Stomach (tissue), 19 donors: ENCODE measurements at places on chromosomes 11 and 22.

DNA sequence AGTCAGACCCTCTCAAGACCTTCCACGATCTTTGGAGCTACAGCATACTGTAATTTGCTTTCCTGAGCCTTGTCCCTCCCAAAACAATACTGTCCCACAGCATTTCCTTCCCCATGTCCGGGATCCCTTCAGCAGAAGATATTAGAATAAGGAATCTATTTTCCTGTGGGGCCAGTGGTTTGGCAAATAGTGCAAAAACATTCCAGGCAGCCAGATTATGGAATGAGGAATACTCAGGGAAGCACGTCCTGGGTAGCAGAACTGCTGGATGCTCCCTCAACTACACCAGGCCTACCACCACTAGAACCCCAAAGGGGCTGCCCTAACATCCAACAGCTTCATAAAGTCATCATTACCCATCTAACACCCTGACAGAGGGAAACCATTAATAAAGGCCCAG is 61.5 kb downstream of the AAMDC start:
- DNase-seq = no peak

- no peak for DNase-seq
Measured at GRCh38 chr11:23954730-23955129, 542.1 kb upstream of the LUZP2 start.

GRCh38 chr22:44288913-44289312 is 23.8 kb downstream of the SHISAL1 start:
- no peak for DNase-seq

DNA sequence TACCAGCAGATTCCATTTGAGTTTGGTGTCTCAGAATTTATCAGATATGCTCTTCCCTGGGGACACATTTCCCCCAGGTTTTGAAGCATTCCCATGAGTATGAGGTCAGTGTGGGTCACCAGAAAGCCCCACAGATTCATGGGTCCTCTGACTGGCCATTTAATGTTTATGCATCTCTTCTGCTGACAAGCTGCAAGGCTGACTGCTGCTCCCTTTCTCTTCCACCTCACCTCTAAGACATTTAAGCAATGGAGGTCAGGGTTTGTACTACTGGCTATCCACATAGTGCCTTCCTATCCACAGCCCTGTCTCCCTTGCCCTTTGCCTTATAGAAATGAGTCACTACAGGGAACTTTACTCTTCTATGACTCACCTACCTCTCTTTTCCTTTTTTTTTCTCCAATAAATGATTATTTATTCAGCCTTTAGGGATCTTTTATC is 106.0 kb upstream of the TIMP3 start:
- no peak for DNase-seq

- no peak for DNase-seq
Measured at GRCh38 chr11:27394781-27395228, 31.8 kb upstream of the CCDC34 start.

GRCh38 chr11:114892381-114893197 is 214.3 kb downstream of the NXPE2 start:
- no peak for DNase-seq

DNA sequence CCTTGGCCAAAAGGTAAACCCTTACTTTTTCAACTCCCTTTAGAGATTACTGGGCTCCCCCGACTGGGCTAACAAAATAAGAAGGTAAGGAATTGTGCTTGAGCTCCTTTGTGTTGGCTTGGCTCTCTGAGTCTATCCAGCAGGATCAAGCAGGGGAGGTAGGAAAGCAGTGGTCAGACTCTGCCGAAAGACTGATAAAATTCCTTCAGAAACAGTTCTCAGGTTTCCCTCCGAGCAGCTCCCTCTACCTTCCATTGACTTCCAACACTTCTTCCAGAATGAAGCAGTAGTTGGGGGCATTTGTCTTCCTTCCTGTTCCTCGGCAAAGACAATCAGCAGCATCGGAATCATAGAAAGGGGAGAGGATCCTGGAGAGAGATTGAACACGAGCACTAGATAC is 16.1 kb upstream of the CARD18 start:
- no peak for DNase-seq

GRCh38 chr11:14578541-14578956 is 58.4 kb upstream of the PSMA1 start:
- peak; percentile 46 for DNase-seq

- DNase-seq = no peak
Measured at GRCh38 chr22:20671409-20672081, 102.4 kb upstream of the SERPIND1 start.

GRCh38 chr11:101914341-101914737 is 471 bp upstream of the CEP126 start:
- DNase-seq = peak; percentile 71

DNA sequence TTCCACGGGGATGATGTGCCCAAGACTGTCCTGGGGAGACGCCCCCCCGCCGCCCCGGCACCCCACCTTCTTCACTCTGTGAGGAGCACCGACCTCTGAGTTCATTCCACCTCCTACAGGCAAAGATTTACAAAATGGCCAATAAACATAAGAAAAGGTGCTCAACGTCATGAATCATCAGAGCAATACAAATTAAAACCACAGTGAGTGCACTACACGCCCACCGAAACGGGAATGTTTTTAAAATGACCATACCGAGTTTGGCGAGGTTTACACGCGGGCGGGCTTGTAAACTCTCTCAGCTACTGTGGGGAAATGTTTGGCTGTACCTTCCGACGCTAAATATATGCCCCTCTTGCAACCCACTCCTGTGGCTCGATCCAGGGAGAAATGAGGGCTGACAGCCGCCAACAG is 7.9 kb downstream of the NPTXR start:
- no peak for DNase-seq

DNA sequence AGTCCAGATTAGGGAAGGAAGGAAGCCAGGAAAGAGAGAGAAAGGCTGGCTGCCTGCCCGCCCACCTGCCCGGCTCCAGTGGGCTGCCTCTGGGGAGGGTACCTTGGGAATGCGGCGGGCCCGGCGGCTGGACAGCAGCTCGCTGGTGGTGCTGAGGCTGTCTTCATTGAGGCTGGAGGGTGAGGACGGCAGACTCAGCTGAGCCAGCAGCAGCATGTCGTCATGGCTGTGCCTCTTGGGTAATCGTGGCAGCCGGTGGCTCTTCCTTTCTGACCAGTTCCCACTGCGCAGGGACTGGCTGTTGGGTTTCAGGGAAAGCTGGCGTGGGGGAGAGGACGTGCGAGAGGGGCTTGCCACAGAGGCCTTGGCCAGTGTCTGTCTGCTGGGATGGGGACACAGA is 32.9 kb downstream of the RPL27A start:
- no peak for DNase-seq

DNA sequence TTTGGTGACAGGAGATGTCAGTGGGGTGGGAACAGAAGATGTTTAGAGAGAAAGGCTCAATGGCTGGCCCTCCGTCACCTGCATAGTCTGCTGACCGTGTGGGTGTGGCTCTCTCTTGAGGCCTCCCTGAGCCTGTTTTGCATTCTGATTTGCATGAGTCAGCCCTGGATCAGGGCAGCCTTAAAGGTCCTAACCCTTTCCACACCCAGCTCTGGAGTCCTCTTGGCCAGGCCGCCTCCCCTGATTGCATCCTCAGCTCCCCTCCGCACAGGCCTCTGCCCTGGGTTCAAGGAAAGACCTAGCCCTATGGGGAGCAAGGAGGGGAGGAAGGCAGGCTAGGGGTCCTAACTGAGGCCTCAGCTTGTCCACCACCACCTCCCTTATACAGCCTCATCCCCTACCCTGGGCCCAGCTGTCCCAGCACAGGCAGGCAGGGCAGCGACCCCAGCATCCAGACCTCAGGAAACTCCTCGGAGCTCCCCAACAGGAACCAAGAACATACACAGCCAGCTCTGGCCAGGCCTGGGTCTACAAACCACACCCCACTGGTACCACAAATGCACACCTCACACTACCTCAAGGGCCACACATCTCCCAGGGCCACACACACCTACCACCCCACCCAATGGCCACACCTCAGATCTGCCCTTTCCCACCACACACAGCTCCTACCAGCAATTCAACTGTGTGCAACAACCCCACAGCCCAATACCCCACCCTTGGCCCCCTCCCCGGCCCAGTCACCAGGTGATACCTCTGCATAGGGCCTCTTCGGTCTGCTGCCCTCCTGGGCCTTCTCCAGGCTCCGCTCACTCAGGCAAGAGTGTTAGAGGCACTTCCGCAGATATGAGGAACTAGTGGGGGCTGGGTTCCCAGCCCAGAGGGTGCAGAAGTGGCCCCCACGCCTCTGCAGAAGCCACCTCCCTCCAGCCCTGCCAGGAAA is 13.7 kb downstream of the ARAP1 start:
- DNase-seq = peak; percentile 52

- peak; percentile 1 for DNase-seq
Measured at GRCh38 chr11:25218036-25218435, 721.2 kb downstream of the LUZP2 start.

- no peak for DNase-seq
Measured at GRCh38 chr11:94447149-94447548, 45.9 kb upstream of the GPR83 start.

- DNase-seq = no peak
Measured at GRCh38 chr22:40243891-40244290, 66.2 kb downstream of the TNRC6B start.

DNA sequence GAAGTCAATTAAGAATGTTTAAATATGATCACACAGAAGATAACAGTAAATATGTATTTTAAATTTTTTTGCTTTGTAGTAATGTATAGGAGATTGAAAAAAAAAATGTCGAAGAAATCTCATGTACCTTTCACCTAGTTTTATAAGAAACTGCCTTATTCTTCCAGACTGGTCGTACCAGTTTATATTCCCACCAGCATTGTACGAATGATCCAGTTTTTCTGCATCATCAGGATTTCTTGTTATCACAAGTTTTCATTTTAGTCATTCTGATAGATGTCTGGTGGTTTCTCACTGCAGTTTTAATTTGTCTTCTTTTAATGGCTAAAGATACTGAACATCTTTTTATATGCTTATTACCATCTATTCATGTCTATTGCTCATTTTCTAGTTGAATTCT is 101.8 kb upstream of the CTSC start:
- no peak for DNase-seq

GRCh38 chr22:19824926-19825339 is 29.7 kb downstream of the GNB1L start:
- no peak for DNase-seq

- no peak for DNase-seq
Measured at GRCh38 chr11:78066471-78066870, 2.8 kb downstream of the THRSP start.
